ENCODE measurements at places on chromosomes 5 and 9.

GRCh38 chr9:92608909-92609445 is 61.0 kb downstream of the IPPK start:
- no peak for DNase-seq

- no peak for DNase-seq
Observed at GRCh38 chr5:180072556-180072955, 997 bp upstream of the RNF130 start.

GRCh38 chr9:126438741-126439401 is 112.2 kb downstream of the MVB12B start:
- DNase-seq = no peak

GRCh38 chr9:137339045-137339907 is 37.2 kb upstream of the NRARP start:
- DNase-seq = no peak

DNA sequence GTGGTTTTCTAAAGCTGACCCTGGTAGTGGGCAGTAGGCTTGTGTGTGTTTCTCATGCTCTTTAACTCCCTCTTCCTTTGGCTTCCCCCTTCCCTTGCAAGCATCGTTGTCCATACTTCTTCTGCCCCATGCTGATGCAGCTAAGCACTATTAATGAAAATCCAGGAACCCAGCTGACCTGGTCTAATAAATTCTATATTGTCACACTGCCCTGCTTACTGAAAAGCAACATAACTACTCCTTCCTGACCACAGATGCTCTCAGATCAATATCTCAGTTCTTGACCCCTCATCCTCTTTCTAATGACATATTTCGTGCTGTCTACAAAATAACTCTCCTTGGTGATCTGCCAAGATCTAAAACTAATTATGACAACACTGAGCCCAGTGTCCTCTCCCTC is 405.5 kb downstream of the EFNA5 start:
- DNase-seq = no peak

- DNase-seq = no peak
Observed at GRCh38 chr9:15211160-15211814, 95.7 kb downstream of the TTC39B start.

GRCh38 chr5:32410630-32411029 is 33.9 kb downstream of the ZFR start:
- DNase-seq = no peak

DNA sequence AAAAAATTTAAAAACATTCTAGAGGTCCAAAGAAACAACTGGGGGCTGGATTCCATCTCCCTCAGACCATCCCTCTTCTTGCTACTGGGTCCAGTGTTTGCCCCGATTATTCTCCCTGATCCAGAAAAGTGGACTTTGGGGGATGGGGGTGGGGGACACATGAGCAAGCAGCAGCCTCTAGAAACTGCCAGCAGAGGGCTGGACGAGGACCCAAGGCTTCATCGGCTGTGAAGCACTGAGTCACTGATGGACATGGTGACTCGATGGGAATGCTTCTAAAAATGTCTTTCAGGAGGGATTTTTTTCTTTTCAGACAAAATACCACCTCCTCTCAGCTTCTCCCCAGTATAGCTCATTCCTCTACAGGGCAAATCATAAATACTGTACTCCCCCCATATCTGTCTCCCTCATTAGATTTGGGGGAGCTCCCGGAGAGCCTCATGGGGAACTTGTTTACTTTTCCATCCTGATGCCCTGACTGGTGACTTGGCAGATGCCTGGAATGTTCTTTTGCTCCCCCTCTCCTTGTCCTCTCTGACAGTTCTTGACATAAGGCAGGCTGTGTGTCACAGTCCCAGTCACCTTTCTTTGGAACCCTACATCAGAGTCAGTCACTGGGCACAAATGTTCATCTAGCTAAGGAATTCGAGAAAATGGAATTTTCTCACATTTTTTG is 67.2 kb upstream of the STC2 start:
- no peak for DNase-seq

DNA sequence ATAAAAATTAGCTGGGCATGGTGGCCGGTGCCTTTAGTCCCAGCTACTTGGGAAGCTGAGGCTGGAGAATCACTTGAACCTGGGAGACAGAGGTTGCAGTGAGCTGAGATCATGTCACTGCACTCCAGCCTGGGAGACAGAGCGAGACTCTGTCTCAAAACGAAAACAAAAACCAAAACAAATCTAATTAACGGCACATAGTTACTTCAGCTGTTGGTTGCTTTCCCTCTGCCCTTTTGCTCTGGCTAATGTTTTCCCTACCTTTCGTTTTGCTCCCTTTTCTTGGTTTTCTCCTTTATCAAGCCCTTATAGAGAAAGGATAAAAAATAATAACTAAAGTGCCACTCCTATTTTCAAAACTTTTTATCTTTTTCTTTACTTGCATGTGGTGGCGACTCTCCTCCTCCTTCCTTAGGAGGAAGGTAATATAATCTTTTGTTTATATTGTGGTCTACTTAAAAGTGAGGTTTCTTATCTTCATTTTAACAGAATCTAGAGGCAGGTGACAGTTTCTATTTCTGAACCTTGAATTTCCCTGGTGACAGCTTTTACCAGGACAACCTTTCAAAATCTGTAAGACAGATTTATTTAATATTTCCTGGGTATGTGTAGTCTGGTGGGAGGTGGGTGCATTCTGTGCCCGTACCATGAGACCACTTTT is 125.4 kb downstream of the ARHGEF28 start:
- no peak for DNase-seq

GRCh38 chr9:23571414-23572104 is 254.5 kb downstream of the ELAVL2 start:
- no peak for DNase-seq

GRCh38 chr5:6193310-6193709 is 185.0 kb downstream of the MED10 start:
- no peak for DNase-seq

- no peak for DNase-seq
Observed at GRCh38 chr9:100492952-100493351, 20.0 kb downstream of the TMEFF1 start.

GRCh38 chr5:38543074-38543473 is 13.4 kb downstream of the LIFR start:
- DNase-seq = no peak

GRCh38 chr5:150113047-150113744 is 26.8 kb upstream of the CSF1R start:
- peak; percentile 62 for DNase-seq

GRCh38 chr9:113409883-113410206 is 630 bp downstream of the POLE3 start:
- no peak for DNase-seq

DNA sequence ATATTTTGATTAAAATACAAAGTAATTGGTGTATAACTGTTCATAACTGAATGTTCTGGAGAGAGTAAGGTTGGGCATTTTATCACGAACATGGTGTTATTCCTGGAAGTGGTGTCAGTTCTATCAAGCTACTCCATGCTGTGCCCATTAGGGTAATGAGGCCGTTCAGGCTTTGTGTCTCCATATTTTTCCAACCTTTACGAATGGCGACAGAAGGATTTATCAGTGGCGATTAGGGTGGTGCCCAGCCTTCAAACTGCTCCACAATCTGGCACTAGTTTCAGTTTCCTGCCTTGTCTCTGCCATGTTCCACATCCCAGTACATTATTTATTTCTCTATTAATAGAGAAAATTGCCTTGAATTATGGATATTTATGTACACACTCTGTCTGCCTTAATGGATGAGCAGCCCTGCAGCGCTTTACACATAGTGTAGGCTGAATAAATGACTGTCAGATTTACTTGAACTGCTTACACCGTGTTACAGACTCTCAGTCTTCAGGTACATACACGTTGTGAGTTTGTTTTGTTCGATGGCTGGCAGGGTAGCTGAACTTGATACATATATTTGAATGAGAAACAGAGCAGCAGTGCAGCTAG is 23.9 kb upstream of the TMC1 start:
- no peak for DNase-seq
